ENCODE measurements at places on chromosomes 3 and 15.

DNA sequence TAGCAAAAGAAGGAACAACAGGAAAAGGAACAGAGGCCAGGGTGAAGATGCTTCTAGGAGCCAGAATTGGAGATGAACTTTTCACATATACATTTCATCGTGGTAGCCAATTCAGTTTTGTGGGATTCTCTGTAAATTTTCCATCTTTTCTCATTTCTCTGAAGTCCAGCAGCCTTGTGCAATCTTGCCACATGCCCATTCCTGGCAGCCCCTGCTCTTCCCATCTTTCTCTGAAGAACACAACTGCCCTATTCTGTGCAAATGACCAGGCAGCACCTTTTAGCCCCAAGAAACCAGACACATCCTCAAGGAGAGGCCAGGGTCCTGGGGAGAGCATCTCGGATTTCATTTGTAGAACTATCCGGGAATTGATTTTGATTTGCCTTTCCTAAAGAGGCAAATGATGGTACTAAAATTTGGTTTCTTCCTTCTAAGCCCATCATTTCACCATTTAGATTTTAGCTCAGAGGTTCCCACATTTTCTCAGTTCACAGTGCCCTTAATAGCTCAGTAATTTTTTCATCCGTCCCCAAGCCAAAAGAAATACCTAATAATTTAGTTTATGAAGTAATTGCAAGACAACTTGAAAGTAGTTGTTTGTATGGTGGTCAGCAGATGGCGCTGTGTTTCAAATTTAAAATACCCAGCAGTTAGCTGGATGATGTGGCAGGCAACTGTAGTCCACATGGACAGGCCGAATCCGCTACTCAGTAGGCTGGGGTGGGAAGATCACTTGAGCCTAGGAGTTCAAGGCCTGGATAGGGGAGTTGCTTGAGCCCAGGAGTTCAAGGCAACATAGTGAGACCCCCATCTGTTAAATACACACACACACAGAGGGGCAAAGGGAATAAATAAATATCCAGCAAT, 61.3 kb upstream of the ACKR4 start:
- peak; percentile 31 for DNase-seq

DNA sequence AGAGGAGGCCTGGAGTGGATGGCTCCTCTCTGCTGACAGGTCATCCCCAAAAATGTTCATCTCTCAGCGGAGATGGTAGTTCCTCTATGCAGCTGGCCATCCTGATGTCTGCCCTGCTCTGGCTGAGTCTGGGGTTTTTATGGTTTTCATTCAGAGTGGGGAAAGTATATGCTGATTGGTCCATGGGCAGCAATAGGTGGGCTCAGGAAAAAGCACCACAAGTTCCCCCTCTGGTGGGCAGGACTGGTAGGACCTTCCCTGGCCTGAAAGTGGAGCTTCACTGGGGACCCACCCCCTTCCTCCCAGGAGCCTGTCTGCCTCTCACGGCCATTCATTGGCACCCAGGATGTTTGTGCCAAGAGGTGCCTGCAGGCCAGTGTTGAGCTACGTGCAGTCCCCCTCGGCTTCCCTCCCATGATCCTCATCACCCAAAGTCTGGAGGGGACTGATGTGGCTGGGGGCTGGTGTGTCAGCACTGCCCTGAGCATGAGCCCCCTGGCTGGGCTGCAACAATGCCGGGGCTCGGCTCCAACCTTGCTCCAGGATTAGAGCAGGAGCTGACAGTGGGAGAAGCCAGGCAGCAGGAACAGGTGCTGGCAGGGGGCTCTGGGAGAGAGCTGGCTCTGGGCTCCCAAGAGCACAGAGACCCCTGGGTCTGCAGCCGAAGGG, 13.1 kb upstream of the BLOC1S6 start:
- no peak for DNase-seq

DNA sequence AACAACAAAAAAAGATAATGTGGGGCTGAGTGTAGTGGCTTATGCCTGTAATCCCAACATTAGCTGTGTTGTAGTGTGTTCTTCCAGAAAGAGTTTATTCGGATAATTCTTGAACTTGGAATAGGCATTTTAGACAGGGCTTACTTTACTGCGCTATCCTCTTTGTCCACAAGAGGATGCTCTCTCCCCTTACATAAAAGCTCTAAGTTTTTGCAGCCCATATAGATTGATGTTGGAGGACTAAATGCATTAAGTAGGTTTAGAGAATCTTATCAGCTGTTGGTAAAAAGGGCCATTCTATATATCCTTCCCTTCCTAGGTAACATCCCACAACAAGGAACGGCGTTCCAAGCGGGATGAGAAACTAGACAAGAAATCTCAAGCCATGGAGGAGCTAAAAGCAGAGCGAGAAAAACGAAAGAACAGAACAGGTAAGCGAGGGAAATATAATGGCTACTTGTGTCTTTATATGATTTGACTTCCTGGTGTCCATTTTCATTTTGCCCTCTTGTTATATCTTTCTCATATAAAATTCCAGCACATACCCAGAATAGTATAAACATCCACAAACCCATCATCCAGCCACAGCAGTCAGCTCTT, 27.8 kb upstream of the ITPKA start:
- DNase-seq = no peak

- no peak for DNase-seq
Observed at GRCh38 chr3:185330238-185330637, 32.7 kb upstream of the MAP3K13 start.

GRCh38 chr3:52317208-52318000, 1.3 kb downstream of the DNAH1 start:
- DNase-seq = peak; percentile 52

GRCh38 chr3:37029516-37030163, 36.3 kb downstream of the MLH1 start:
- no peak for DNase-seq

- no peak for DNase-seq
Observed at GRCh38 chr15:80186066-80186465, 33.3 kb downstream of the FAH start.

GRCh38 chr3:102057781-102058421, 208.6 kb downstream of the NFKBIZ start:
- DNase-seq = no peak

- no peak for DNase-seq
Observed at GRCh38 chr15:57183614-57184344, 192.5 kb upstream of the CGNL1 start.

- DNase-seq = no peak
Observed at GRCh38 chr3:42647821-42648459, 5.6 kb upstream of the ZBTB47 start.

- DNase-seq = no peak
Observed at GRCh38 chr15:69706353-69707097, 253.9 kb downstream of the RPLP1 start.

DNA sequence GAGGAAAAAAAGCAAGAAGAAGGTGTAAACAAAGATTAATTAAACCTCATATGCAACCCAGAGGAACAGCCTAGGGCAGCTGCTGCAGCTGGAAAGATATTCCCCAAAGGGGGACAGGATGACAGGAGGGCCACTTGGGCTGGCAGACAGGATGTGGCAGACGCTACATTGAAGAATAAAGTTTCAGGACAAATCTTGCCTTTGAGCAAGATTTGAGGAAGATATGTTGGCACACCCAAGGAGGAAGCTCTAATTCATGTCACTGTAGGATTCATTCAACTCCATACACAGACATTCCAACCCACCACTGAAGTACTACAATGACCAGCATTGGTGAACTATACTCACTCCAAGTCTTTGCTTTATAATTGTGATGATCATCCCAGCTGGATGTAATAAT, 504.0 kb downstream of the SHQ1 start:
- DNase-seq = no peak

GRCh38 chr15:56736881-56737707, 3.8 kb upstream of the ZNF280D start:
- DNase-seq = no peak

DNA sequence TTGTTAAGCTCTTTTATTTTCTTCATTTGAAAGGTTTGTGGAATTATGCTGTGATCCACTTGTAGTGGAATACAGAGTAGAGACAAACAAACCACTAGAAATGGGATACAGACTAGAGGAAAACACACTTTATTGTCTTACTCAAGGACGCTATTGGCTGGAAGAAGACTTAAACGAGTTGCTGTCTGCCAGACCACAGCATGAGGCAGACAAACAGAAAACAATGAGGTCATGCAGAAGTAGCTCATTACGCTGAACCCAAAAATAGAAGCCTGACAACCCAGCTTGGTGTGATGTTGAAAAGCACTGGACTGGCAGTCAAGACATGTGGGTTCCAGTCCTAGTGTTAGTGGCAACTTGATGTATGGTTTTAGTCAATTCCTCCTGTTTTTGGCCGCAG, 62.4 kb upstream of the P3H2 start:
- no peak for DNase-seq

GRCh38 chr3:164897342-164897741, 181.0 kb downstream of the SI start:
- DNase-seq = no peak

GRCh38 chr15:68106656-68107055, 52.5 kb downstream of the PIAS1 start:
- no peak for DNase-seq

DNA sequence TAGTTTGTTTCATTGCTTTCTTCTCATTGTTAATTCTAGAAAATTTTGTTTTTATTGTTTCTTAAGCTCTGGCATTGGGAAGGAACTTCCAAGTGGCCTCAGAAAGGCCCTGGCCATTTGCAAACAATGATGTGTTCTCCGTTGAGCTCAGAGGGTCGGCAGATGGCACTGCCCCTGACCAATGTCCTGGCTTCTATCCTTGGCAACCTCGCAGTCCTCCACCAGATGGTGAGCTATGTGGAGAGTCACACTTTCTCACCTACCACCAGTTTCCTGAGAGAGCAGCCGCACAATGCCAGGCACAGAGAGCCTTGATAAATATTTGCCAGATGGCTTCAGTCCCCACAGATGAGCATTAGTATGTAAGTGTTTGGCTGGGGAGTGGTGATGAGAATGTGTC, 343.7 kb downstream of the EPHB1 start:
- no peak for DNase-seq

GRCh38 chr15:50137893-50138292, 18.9 kb upstream of the ATP8B4 start:
- no peak for DNase-seq

DNA sequence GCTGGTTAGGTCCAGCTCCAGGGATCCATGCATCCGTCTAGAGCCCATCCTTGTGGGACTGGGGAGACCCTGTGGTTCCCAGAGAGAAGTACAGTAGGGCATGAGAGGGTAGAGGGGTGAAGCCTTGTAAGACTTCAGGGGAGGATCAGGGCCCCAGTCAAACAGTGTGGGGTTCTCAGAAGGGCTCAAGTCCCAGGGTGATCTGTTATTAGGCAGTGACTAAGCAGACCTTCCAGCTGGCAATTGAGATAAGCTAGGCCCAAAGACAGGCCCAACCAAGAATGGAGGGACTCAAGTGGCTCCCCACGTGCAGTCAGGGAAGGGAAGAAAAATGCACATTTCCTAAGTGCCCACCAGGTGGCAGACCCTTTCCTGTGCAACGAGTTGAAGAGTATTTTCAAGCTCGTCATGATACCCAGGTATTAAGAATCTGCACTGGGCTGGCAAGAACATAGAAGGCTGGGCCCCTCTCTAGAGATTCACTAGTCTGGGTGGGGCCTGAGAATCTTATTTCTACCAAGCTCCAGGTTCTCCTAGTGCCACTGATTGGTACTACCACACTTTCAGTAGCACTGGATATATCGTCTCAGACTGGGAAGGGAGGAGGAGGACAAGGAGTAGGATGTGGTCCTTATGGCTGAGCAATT, 240.8 kb downstream of the NR1D2 start:
- DNase-seq = no peak

DNA sequence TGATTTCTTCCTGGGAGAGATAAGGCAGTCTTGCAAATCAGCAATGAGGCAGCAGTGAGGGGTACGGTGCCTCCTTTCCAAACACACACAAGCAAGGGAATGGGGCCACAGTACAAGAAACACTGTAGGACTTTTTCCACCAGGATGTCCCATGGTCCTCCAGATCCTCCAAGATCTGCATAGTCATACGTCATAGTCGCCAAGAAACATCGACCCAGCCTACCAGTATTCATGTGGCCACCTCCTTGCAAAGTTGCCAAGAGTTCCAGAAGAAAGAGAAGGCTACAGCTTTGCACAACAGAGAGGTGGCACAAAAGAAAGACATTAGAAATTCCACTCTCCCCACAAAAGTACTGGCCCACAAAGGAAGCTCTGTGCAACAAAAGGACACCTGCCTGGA, 257.9 kb downstream of the CTNNB1 start:
- DNase-seq = no peak

DNA sequence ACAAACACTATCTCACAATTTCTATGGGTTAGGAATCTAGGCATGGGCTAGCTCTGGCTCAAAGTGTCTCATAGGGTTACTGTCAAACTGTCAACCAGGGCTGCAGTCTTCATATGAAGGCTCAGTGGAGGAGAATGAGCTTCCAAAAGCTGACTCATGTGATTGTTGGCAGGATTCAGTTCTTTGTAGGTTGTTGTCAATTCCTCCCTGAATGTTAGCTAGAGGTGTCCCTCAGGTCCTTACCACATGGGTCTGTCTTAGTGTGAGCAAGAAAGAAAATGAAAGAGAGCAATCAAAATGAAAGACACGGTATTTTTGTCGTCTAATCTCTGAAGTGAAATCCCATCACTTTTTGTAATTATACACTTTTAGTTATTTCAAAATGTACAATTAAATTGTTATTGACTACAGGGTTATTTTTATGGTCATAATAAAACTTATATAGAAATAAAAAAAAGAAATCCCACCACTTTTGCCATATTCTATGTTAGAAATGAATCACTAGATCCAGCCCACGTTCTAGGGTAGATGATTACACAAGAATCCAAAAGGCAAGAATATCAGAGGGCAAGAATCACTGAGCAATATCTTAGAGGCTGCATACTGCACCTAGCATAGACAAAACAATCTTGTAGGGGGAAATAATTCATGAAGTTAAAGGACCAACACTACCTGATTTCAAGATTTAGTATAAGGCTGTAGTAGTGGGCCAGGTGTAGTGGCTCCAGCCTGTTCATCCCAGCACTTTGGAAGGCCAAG, 8.4 kb downstream of the ACSBG1 start:
- DNase-seq = no peak

GRCh38 chr15:35173444-35174118, 88.5 kb upstream of the NANOGP8 start:
- no peak for DNase-seq

DNA sequence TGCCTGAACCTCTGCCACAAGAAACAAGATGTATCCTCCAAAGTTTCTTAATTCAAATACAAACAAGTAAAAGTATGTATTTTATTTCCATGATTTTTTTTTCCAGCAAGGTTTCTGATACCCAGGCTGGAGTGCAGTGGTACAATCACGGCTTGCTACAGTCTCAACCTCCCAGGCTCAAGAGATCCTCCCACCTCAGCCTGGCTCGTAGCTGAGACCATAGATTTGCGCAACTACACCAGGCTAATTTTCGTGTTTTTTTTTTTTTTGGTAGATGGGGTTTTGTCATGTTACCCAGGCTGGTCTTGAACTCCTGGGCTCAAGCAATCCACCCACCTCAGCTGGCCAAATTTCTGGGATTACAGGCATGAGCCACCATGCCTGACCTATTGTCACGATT, 12.2 kb upstream of the VEPH1 start:
- DNase-seq = no peak

GRCh38 chr3:69558912-69559311, 173.0 kb upstream of the FRMD4B start:
- DNase-seq = no peak

- DNase-seq = no peak
Observed at GRCh38 chr15:45650889-45651525, 16.2 kb downstream of the SQOR start.

- DNase-seq = no peak
Observed at GRCh38 chr3:153756816-153757215, 364.4 kb upstream of the ARHGEF26 start.

GRCh38 chr3:1326546-1326945, 233.7 kb downstream of the CNTN6 start:
- DNase-seq = no peak

GRCh38 chr3:167762296-167762695, 26.8 kb downstream of the SERPINI1 start:
- no peak for DNase-seq
